ENCODE measurements at places on chromosomes 6 and 20.

GRCh38 chr6:53894091-53894490, 99.3 kb downstream of the LRRC1 start:
- DNase-seq: peak; percentile 71

GRCh38 chr6:147905711-147906110, 397.2 kb downstream of the SAMD5 start:
- no peak for DNase-seq

GRCh38 chr20:45765980-45766379, 25.7 kb downstream of the WFDC3 start:
- DNase-seq: no peak

DNA sequence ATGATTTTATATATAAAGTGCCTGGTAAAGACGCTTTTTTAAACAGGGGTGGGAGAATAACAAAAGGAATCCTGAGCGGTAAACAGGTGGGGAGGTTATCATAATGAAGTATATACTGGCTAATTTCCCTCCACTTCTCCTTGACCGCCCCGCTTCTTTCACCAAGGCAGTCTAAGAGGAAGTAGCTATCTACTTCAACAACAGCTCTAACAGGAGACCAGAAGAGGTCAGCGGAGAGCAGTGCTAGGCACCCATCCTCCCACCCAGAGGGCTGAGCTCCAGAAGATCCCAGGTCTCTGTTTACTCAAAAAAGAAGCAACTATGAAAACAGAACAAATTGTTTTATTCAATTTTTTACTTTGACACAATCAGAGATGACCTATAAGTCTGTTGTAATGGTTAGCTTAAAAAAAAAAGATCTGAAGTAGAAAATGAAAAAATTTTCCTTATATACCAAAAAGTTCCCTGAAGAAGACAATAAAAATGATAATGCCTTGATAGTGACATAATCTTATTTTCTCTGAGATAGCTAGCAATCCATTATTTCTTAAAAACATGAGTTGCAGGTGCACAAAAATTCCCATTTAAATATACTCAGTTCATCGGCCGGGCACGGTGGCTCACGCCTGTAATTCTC, 141.1 kb downstream of the PDSS2 start:
- DNase-seq: peak; percentile 55

DNA sequence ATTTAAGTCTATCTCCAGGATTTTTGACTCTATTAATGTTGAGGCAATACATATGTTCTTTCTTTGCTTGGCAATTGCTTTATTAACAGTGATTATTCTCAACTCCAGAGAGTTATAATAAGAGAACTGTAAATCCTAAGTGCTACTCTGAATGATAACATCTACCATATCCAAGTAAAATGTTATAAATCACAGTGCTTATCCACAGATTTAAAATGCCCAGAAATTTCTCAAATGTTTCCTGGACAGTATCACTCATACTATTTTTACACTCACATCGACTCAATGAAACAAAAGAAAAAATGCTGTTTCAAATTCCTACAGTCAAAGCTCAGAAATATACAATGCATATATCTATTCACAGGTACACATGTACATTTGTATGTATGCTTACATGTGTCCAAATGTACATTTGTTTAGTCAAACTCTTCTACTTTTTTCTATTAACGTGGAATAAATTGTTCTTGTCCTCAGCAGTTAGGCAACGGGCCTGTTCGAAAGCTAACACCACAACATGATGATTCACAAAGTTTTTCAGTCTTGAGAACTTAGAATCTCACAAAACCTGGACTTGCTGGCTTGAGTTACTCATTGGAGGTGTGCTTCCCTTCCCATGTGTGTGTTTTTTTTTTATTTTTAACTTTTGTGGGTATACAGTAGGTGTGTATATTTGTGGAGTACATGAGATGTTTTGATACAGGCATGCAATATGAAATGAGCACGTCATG, 193.0 kb downstream of the GJA10 start:
- peak; percentile 89 for DNase-seq

- no peak for DNase-seq
Measured at GRCh38 chr20:21266191-21266536, 37.0 kb upstream of the XRN2 start.

DNA sequence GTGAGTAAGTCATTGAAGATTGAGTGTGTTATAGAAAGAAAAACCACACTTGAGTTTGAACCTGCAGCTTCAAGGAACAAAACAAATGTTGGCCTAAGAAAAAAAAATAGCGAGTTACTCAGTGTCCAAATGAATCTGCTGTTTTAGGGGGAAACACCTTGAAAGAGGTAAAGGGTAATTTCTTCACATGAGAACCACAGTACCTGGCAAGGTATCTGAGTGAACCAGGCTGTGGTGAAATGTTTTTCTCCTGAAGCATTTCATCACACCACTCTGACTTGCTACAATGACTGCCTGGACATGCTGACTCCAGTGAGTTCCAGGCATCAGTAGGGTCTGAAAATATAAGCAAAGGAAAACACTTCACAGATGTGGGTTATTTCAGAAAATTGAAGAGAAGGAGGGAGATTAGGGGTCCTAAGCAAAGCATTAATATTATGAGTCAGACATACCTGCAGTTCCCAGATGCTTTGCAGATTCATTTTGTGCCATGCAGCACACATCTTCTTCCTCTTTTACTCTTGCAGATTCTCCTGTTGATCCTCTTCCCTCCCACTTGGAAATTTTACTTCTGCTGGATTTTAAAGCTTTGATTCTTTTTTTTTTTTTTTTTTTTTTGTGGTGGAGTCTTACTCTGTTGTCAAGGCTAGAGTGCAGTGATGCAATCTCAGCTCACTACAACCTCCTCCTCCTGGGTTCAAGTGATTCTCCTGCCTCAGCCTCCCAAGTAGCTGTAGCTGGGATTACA, 206.2 kb upstream of the SGK1 start:
- peak; percentile 89 for DNase-seq

- no peak for DNase-seq
Measured at GRCh38 chr6:11930240-11930639, 81.9 kb upstream of the HIVEP1 start.

GRCh38 chr6:16371401-16371800, 133.0 kb downstream of the GMPR start:
- no peak for DNase-seq

GRCh38 chr6:33599413-33599938, 19.4 kb upstream of the BAK1 start:
- peak; percentile 52 for DNase-seq

DNA sequence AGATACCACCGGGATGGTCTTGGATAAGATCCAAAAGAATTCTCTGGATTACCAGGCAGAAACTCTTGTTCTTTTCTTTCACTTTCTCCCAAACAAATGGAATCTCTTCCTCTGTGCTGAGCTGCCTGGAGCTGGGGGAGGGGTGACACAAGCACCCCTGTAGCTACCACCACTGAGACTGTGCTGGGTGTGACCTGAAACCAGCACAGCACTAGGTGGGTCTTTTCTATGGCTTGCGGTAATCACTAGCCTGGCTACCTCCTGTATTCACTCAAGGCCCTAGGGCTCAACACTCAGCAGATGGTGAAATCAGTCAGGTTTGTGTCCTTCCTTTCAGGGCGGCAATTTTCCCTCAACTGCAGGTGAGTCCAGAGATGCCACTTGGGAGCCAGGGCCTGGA, 122.4 kb upstream of the CENPW start:
- DNase-seq: peak; percentile 1

GRCh38 chr20:43909720-43910119, 4.9 kb upstream of the TOX2 start:
- DNase-seq: no peak

- DNase-seq: no peak
Measured at GRCh38 chr20:23273776-23274175, 76.8 kb upstream of the NXT1 start.

- DNase-seq: peak; percentile 48
Measured at GRCh38 chr6:160102956-160103824, 18.4 kb upstream of the SLC22A1 start.

- no peak for DNase-seq
Measured at GRCh38 chr6:158080849-158081656, 87.0 kb downstream of the SERAC1 start.

DNA sequence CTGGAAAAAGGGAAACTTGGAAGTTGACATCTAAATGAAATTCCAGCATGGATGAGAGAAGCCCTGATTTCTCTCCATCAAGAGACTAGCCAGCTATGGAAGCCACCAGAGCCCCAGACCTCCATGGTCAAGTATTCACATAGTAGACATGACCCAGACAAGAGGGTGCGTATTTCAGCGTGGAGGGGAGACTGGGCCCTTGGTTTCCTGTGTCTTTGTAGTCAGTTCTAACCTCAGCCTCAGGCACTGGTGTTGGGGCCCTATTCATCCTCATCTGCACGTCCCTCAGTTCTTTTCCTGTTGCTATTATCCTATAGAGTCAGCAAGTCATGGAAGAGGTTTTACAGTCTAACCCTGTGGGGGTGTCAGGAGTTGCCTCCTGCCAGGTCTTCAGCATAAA, 12.5 kb downstream of the GNL1 start:
- DNase-seq: no peak

Measured in epithelial cell of esophagus (primary cell).